ENCODE measurements at places on chromosomes 12 and 14.
A peak's percentile ranks its signal among the peaks of the same experiment; 100 is the strongest.

GRCh38 chr14:66859063-66859671, 330.1 kb upstream of the GARIN2 start:
- no peak for DNase-seq

- DNase-seq = no peak
Observed at GRCh38 chr14:50528000-50528399, 4.4 kb downstream of the MAP4K5 start.

DNA sequence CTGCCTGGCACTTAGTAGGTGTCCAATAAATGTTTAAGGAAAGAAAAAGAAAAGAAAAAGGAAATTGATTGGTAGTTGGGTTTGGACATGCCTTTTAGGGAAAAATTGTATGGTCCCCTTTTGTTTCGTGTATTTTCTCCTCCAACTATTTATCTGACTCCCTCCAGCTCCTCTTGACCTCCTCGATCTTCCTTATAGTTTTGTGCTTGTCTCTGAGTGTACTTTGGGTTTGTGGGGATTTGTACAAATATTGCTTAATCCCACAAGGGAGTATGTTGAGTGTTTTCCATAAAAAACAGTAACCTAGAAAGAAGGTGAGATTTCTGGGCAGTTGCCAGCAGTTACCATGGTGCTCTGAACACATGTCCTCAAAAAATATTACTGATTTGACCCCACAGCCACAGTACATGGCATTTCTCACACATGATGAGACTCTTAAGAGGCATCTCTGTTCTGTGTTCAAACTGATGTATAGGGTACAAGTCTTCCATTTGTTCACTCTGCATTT, 15.7 kb downstream of the PLEKHG7 start:
- DNase-seq = no peak

- no peak for DNase-seq
Observed at GRCh38 chr14:24398293-24398652, 530 bp upstream of the NYNRIN start.

DNA sequence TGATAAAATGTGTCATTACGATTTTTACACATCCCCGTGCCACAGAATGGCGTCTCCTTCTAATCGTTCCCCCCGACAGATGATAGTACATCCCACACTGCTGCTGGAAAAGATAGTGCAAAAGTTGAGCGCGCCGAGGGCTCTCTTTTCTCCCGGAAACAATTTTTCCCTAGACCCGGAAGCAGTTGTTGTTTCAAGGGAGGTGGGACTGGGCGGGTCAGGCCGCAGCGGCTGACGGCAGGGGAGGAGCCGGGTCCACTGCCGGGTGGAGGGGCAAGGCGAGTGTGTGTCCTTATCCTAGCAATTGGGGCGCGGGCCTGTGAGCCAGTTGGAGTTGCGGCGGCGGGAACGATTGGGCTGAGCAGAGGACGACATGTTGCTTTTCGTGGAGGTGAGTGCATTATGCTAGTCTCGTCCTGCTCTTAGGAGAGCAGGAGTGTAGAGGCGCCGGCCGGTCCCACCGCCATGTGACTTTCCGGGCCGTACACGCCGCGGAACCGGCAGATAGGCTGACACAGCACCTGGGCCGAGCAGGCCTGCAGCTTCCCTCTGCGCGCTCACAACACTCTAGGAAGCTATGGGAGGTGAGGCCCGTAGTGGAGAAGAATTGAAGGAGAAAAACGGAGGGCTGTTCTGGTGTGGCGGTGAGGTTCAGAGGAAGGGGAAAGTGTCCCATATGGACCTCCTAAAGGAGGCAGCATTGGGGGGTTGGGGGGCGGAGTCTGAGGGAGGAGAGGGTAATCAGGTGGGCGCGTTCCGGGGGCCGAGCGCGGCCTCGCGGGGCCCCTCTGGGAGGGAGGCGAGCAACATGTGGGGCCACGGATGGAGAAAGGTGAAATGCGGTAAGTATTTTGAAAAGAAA, at the start of gene LARP4:
TSS of gene LARP4 (plus strand) at position 248 of the 862 bp plus-strand sequence. CDS start at position 374, 126 bp downstream.
- peak; percentile 79 for DNase-seq

- DNase-seq = peak; percentile 28
Observed at GRCh38 chr14:77314043-77314442, 6.6 kb downstream of the POMT2 start.

DNA sequence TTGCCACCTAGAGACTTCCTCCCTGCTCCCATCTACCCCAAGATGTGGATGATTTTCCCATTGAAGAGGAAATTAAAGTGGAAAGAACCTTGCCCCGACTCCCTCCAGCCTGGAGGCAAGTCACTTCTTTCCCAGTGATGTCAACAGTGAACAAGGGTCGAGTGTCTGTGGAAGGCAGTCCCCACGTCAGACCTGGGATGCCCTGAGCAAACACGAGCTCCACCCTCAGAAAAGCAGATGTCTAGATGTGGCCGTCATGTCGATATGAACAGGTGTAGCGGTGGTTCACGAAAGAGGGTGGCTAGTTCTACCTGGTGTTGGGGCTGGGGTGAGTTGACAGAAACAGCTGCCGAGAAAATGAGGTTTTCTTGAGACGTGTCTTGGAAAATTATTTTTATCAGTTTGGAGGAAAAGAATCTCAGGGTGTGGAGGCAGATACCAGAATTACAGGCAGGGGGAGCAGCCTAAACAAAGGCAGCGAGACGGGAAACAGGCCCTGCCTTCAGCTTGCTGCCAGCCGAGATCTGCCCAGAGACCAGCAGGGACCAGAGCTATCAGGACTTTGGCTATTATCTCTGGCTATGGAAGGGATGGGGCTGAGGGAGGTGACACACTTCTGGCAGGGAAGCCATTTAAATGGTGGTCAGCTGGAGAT, 25.9 kb downstream of the SYNDIG1L start:
- DNase-seq = no peak
